MM.1S (cell line): ENCODE measurements at places on chromosomes 1 and 21.
A peak's percentile ranks its signal among the peaks of the same experiment; 100 is the strongest.

DNA sequence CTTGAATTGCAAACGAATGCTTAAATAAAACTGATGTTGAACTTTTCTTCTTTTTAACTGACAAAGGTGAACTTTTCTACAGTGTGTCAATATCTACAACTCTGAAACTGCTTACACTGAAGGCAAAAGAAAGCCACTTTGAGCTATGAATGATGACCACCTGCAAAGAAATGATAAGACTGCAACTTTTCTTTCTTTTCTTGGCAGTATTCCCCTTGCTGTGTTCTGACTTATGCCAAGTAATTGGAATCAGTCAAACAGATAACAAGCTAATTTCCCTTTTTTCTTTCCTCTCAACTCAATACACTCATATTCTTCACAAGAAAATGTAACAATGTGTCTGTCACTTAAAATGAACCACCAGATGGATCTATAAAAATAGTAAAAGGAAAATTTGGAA, 588.1 kb upstream of the BRINP3 start:
- DNase-seq = no peak

GRCh38 chr1:155313261-155313660, 4.6 kb downstream of the FDPS start:
- no peak for DNase-seq

DNA sequence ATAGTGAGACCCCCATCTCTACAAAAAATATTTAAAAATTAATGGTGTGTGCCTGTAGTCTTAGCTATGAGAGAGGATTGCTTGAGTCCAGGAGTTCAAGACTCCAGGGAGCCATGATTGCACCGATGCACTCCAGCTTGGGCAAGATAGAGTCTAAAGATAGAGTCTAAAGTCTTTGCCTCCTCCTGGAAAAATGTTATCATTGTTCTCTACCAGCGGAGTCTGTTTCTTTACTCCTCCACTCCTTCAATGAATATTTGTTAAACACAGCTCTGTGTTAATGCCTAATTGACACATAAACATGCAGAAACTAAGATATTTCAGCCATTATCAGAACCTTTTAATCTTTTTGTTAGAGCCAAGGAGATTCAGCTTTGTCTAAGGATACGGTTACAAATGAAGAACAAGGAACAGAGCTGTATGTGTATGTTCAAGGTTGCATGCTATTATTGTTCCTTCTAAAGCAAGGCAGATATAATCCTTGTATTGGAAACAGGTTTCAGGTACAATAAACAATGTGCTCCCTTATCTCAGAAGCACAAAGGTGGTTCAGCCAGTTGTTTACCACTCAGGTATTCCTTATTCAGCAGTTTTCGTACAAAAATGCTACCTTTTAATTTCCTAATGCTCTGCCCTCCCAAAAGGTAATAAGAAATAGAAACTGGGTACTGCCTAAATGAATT, 15.4 kb downstream of the OVAAL start:
- peak; percentile 26 for DNase-seq

DNA sequence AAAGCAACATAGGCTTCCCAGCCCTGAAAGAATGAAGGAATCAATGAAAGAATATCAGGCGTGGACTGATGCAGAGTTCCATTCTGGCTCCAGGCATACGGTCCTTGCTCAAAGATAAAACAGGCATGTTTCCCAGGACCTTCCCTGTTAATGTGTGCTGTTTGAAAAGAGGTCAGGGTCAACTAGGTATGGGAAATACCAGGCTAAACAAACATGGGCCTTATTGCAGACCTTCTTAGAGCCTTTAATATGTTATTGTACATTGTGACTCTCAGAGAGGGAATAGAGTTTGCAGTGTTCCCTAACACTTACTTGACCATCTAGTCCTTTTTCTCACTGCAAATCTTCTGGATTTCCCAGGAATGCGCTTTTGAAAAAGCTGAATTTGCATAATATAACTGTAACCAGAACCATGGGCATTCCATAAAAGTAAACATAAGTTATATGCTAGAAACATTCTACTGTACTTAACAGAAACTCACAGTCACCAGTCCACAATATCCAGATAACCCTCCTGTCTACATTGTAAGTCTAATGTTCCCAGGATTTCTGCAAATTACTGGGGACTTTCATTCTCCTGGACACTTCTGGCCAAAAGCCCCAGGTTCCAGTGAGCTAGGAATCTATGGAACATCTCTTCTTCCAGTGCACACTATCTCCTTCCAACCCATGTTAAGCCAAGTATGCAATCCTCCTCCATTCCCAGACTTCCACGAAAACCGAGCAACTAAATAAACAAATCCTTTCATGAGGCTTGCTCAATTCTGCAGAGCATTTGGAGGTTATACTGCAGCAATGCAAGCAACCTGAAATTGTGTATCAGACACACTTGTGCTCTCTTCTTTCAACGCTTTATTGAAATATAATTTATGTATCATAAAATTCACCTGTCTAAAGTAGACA, 486.6 kb downstream of the SETD4 start:
- no peak for DNase-seq

- peak; percentile 41 for DNase-seq
Observed at GRCh38 chr1:41917835-41918449, 780 bp downstream of the HIVEP3 start.

GRCh38 chr1:39170731-39171667, 33.5 kb upstream of the MACF1 start:
- DNase-seq = no peak

GRCh38 chr1:101154547-101154946, 82.3 kb upstream of the S1PR1 start:
- DNase-seq = no peak
